ENCODE measurements at places on chromosomes 5 and 9. TPM values are rescaled to one million over a fixed set of nuclear protein-coding genes. Genes with fewer than 3 reads are reported as not detected.

Gene BARX1
- total RNA-seq = not detected

Gene DCP2
- 15.2 TPM for total RNA-seq

Gene KCNV2
- total RNA-seq = not detected

Gene IQGAP2
- total RNA-seq = 24.0 TPM

Gene STOM
- total RNA-seq = 500 TPM

Gene EQTN
- total RNA-seq = not detected

Gene PCDHGA10
- total RNA-seq = 4.3 TPM

Gene MATR3
- total RNA-seq = 193 TPM

Gene PCDHGA3
- total RNA-seq = 1.4 TPM

Gene AK8
- total RNA-seq = 0.37 TPM

Gene PHPT1
- 206 TPM for total RNA-seq

Gene LHX3
- total RNA-seq = not detected

Gene NTNG2
- 4.6 TPM for total RNA-seq

Gene FKBP15
- 17.7 TPM for total RNA-seq

Gene GEMIN5
- 9.7 TPM for total RNA-seq

Gene PTPRD
- total RNA-seq = 6.9 TPM

Gene FUT7
- total RNA-seq = not detected

Gene EIF4E1B
- not detected for total RNA-seq

Gene TUSC1
- total RNA-seq = 5.0 TPM

Gene SLC1A3
- 1.1 TPM for total RNA-seq

Gene COL23A1
- total RNA-seq = under 0.01 TPM

Gene SLCO4C1
- not detected for total RNA-seq

Gene PCDHB15
- 0.46 TPM for total RNA-seq

Gene PTBP3
- 13.0 TPM for total RNA-seq

Gene FOXI1
- not detected for total RNA-seq

Gene BARHL1
- total RNA-seq = not detected

Gene HMGXB3
- 37.7 TPM for total RNA-seq

Gene PGM5
- 14.9 TPM for total RNA-seq

Gene PTGDS
- total RNA-seq = 2.3 TPM

Gene C5orf22
- total RNA-seq = 15.3 TPM

Gene MEIKIN
- total RNA-seq = not detected

Gene GBGT1
- 7.8 TPM for total RNA-seq

Gene FAM200C
- total RNA-seq = 3.0 TPM

Gene GABRA6
- total RNA-seq = not detected

Gene PDE8B
- total RNA-seq = 0.14 TPM

Gene PDCD1LG2
- 2.6 TPM for total RNA-seq

Gene NIPBL
- total RNA-seq = 20.7 TPM

Gene PPP1R26
- total RNA-seq = 9.5 TPM

Gene PHAX
- 57.8 TPM for total RNA-seq

Gene ALG2
- 37.4 TPM for total RNA-seq

Gene GFI1B
- not detected for total RNA-seq

Gene IFNA1
- not detected for total RNA-seq

Gene SHISAL2B
- total RNA-seq = not detected

Gene MCTP1
- total RNA-seq = 4.7 TPM

Gene NDOR1
- total RNA-seq = 2.3 TPM

Gene S100Z
- total RNA-seq = not detected

Gene P4HA2
- total RNA-seq = 574 TPM

Gene CRB2
- under 0.01 TPM for total RNA-seq

Gene FOXD1
- 0.28 TPM for total RNA-seq

Gene HOMER1
- 12.8 TPM for total RNA-seq

Gene EGFL7
- 15.6 TPM for total RNA-seq

Gene SH3PXD2B
- 27.2 TPM for total RNA-seq

Gene SLC6A19
- not detected for total RNA-seq

Gene CYLC2
- total RNA-seq = not detected

Gene HBEGF
- total RNA-seq = 1.2 TPM

Measured in smooth muscle cell of bladder (primary cell).